ENCODE measurements at places on chromosomes 3 and 15.

DNA sequence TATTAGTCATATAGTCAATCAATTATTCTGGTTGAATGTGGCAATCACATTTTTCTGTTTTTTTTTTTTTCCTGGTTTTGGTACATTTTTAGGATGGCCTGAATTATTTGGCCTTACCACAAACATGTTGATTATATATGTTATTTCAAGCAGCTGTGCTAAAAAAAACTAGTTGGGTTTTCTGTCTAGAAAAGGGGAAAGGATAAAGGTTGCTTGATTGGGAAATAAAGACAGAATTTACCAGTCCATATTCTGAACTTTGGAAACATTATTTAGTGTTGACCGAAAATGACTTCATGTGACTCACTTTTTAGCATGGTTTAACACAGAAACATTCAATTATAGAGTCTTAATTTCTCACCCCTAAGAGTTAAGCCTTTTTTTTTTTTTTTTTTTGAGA lies 8.1 kb downstream of the MORF4L1 start:
- no peak for DNase-seq

DNA sequence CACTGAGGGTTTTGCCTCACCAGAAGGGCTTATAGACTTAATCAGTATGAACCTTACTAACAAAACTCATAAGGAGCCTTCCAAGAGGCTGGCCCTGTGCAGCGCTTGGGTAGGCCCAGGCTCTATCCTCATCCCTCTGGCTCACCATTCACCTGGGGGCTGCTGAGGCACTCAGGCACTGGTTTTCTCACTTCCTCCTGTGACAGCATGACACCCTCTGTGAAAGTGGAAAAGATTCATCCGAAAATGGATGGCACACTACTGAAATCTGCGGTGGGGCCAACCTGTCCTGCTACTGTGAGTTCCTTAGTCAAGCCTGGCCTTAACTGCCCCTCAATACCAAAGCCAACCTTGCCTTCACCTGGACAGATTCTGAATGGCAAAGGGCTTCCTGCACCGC lies 41.3 kb downstream of the PSMD6 start:
- DNase-seq: no peak

- DNase-seq: no peak
Observed at GRCh38 chr3:195066441-195066841, 204.5 kb downstream of the XXYLT1 start.

GRCh38 chr3:44952689-44953088 lies 23.3 kb downstream of the ZDHHC3 start:
- DNase-seq: no peak

All from stimulated activated CD4-positive, alpha-beta T cell treated with anti-CD3 and anti-CD28 coated beads, Interleukin-2, amount 100 ng/mL, for 24 hours (primary cell).